ENCODE measurements at places on chromosomes 16 and 17.

- DNase-seq: no peak
Measured at GRCh38 chr17:46139432-46140210, 53.6 kb downstream of the KANSL1 start.

GRCh38 chr17:77440560-77440981 lies 299.8 kb downstream of the SEC14L1 start:
- DNase-seq: no peak

GRCh38 chr16:31052114-31052513 lies 18.8 kb downstream of the STX4 start:
- no peak for DNase-seq

DNA sequence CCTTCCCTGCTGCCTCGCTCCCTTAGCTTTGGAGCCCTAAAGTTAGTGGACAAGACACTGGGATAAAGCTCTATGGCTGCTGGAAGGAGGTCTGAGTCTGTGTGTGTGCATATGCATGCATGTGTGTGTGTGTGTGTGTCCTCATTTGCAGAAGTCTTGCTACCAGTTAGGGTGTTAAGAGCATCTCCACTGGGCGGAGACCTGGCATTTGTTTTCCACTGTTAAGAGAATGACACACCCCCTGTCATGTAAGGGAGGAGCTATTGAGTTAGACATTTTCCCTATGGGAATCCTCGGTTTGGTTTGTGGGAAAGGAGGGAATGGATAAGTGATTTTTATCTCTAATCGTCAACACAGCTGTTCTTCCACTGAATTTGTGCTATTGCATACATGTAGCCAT lies 24.8 kb upstream of the ARHGAP23 start:
- DNase-seq: no peak

DNA sequence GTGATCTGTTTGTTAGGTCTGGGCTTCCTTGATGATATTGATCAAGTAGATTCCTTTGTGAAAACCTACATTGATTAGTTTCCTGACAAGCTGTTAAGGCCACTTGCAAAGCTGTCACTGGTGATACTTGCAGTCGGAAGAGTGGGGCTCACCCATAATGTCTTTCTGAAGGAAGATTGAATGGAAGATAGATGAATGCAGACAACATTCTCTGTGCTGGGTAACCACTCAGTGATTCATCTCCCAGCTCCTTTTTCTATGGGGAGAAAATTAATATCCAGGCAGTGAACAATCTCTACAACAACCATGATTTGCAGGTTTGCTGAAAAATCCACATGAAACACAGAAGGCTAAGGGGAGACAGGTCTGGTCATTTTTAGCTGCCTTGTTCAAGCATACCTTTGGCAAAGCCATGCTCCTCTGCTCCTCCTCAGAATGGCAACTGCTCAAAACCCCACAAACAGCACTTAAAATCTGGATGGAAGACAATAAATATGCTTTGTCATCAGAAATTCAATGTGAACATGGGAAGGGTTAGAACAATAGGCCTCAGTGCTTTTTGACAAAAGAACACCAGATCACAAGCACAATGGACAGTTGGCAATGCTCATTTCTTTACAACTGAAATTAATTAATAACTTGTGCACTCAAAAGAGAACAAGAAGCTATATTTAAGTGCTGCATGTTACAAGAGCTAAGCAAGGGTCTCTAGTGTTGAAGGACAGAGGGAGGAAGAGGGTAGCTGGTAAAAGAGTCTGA lies 495.4 kb downstream of the TOX3 start:
- DNase-seq: no peak

- DNase-seq: no peak
Measured at GRCh38 chr16:24741862-24742261, 12.4 kb downstream of the TNRC6A start.

DNA sequence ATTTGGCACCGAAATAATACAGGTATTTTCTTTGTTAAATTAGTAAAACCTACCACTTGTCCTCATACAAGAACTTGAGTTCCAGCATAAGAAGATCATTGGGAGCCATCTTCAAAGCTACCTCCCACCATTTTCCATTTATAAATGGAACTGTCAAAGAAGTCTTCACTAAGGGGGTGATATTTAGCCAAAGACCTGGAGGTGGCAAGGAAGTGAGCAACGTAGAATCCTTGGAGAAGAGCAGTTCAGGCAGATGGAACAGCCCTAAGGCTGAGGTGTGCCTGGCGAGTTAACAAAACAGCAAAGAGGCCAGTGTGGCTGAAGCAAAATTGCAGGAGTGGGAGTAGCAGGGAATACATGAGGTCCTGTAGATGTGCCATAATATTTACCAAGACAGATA lies 1.8 kb downstream of the KCNJ16 start:
- DNase-seq: no peak

DNA sequence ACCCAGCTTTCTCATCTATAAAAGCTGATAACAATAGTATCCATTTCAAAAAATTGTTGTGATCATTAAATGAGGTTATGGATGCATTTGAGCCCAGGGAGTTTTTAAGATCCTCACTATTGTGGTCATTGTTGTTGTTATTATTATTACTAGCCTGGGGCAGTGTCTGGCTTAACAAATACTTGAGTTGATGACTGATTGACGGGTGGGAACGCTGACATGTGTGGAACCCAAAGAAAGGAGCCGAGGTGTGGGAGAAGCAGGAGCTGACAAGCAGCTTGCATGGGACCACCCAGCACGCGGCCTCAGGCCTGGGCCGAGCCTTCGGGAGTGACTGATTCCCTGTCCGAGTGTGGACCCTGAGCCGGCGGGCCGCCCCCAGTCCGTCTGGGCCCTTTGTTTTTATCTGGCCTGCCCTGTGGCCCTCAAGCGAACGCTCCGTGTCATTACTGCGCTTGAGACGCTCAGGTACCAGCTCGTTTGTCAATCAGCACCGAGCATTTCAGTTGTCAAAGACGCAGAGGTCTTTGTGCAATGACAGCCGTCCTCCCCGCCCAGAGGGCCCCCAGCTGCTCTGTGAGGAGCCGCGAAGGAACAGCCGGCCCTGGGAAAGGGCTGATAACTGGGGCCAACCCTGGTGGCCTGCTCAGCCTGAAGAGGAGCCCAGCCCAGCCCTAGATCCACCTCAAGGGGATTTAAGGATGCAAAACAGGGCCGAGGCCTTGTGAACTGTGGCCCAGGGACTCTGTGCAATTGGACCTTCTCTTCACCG lies 132.9 kb upstream of the FOXF1 start:
- no peak for DNase-seq

- no peak for DNase-seq
Measured at GRCh38 chr16:86396901-86397311, 113.4 kb upstream of the FOXF1 start.

GRCh38 chr17:74957935-74958740 lies 14.4 kb downstream of the HID1 start:
- no peak for DNase-seq

- no peak for DNase-seq
Measured at GRCh38 chr17:77308861-77309726, 168.3 kb downstream of the SEC14L1 start.

DNA sequence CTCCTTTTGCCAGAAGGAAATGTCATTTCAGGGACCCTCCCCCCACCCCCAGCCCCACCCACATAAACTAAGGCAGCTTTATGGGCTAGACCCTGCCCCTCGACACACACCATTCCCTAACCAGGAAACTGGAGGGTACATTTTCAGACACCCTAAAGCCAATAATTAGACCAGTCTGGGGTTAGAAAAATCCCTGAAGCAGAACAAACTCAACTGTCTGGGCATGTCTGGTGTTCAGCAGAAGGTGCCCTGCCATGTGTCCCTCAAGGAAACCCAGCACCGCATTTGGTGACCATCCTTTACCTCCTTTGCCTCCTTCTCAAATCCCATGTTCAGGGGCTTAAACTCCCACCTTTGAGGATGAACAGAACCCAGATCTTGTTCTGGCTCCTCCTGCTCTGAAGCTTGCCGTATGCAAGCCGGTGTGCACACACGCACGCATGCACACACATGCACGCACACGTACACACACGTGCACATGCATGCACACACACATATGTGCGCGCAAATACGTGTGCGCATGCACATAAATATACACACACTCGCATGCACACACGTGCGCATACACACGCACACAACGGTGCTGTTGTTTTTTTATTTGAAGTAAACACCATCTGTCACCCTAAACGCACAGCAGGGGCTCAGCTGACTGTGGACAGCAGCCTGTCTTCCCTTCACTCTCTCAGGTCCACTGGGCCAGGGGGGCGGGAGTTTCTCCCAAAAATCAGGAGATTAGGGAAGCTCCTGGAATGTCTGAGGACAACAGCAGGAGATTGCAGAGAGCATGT lies 156.8 kb upstream of the TNRC6C start:
- DNase-seq: no peak

GRCh38 chr17:75549246-75550138 lies 24.0 kb downstream of the LLGL2 start:
- no peak for DNase-seq

DNA sequence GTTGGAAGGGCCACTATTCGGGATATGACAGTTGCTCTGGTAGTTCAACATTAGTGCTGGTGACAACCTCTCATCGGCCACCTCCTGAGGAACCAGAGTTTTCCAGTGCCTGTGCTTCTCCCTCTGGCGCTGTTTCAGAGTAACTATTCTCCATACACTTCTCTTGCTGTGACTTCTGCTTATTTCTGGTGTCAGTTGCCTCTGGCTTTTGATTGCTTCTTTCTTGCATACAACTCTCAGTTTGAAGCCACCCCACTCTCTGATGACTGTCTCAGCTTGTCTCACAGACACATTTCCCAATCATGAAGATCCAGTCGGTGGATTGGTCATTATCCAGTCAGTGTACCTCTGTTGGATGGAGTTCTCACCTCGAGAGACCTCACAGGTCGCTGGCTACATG lies 3.4 kb upstream of the TM4SF5 start:
- DNase-seq: no peak

- no peak for DNase-seq
Measured at GRCh38 chr16:2656985-2657384, 25.3 kb upstream of the KCTD5 start.

Measured in brain pericyte (primary cell).